WERI-Rb-1 (cell line): ENCODE measurements at places on chromosomes 5 and 9.

DNA sequence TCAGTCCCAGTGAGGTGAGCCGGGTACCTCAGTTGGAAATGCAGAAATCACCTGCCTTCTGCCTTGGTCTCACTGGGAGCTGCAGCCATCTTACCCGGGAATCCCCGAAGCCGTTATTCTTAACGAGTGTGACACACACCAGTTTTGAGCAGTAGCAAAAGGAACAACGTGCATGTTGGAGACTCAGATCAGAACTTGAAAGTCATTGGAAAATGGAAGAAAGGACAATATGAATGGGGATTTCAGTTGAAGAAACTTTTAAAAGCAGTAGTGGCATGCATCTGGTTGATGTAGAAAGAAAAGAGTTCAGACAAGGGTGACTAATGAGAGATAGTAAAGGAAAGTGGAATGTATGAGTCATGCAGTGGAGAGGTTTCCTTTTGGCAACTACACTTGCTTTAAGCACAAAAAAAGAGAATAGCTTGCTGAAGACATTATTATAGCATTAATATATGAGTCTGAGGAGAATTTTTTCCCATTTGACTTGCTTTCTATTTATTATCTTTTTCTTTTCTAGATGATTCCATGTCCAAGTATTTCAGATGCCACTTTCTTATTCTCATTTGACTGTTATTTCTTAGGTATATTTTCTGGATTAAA, 44.4 kb upstream of the ANKDD1B start:
- DNase-seq: no peak

GRCh38 chr5:127830157-127830556, 127.0 kb downstream of the CCDC192 start:
- no peak for DNase-seq

DNA sequence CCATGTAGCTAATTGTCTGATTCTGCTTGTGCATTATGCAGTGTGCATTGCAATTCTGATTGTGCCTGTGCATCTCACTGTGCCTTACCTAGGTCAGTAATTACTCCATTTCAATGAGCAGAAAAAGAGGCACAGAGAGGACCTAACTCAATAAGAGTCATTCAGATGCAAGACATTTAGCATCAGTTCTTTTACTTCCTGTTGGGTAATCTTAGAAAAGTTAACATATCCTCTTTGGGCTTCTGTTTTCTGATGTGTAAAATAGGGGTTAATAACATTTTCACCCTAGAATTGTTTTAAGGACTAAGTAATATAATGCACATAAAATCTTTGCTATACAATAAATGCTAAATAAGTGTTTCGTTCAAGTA, 7.0 kb upstream of the DCTN4 start:
- no peak for DNase-seq

DNA sequence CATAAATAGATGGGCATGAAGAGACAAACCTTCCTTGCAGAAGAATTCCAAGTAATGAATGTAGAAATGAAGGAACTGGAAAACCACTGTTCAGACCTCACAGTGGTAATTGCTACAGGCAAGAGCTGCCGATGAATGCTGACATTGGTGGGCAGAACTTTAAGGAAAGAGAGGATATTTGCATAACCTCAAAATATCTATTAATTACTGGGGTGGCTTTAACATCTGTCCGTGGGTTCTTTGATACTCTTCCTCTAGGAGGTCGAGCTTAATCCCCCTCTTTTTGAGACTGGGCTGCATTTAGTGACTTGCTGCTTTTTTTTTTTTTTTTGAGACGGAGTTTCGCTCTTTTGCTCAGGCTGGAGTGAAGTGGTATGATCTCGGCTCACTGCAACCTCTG, 34.7 kb downstream of the LAMC3 start:
- no peak for DNase-seq

DNA sequence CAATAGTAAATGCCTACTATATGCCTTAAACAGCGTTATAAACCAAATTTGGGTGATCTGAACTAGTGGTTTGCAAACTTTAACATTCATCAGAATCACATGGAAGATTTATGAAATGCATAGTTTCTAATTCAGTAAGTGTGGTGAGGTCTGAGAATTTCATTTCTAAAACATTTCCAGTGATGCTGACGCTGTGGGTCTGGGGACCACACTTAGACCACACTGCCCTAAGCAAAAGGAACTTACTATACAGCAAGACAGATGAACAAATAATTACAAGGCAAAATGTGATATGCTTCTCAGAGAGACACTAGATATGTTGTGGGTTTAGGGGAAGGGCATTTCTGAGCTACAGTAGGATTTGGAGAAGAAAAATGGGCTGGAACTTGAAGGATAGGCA, 72.6 kb downstream of the OXCT1 start:
- DNase-seq: no peak

- no peak for DNase-seq
These were observed at the start of gene PTGER4 for GRCh38 chr5:40679913-40680681. TSS of gene PTGER4 (plus strand) at chr5:40679915. CDS start at chr5:40680994, 1,079 bp downstream.

GRCh38 chr5:142901476-142902185, 131.5 kb downstream of the ARHGAP26 start:
- no peak for DNase-seq

DNA sequence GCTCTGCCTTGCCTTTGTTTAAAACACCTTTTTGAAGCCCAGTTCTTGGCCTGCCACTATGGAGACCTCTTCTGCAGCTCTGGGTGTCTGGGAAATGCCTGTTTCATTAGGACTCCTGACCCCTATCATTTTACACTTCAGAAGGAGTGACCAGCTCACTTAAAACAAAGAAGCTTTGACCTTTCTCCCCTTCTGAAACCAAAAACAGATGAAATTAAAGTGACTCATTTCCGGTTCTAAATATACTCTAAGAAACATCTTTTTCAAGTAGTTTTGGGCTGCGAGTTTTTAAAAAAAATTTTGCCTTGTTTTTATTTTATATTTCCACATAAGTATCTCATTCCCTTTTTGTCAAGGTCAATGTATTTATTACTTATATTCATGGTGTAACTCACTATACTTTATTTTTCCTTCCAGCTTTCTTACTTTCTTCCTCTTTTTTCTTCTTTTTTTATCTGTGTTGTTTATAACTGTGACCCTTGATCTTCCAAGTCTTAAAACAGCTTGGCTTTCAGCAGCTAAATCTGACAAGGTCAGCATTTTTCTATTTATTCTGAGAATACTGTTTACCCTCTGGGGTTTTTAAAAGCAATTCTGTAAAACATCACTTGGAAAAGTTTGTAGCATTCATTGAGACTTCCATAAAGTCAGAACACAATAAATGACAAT, 672.9 kb downstream of the NR2F1-AS1 start:
- no peak for DNase-seq

DNA sequence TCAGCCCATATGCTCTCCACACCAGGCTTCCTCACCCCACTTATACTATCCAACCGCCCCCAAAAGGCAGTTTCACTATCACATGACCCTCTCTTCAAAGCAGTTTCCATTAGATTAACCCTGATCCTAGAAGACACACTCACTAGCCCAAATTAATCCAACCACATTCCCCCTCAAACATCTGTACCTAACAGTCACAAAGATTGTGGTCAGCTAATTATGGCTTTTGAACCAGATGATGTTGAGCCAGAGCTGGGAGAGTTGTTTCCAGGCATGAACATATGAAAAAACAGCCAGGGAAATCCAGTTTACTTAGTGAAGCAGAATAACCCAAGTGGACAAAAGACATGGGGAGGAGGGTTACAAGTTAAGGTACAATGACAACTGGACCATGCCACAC, 131.2 kb downstream of the SPOCK1 start:
- no peak for DNase-seq

- no peak for DNase-seq
These were observed 44.7 kb upstream of the NDFIP1 start for GRCh38 chr5:142063878-142064331.

GRCh38 chr5:93096561-93096960, 484.5 kb downstream of the NR2F1-AS1 start:
- no peak for DNase-seq

DNA sequence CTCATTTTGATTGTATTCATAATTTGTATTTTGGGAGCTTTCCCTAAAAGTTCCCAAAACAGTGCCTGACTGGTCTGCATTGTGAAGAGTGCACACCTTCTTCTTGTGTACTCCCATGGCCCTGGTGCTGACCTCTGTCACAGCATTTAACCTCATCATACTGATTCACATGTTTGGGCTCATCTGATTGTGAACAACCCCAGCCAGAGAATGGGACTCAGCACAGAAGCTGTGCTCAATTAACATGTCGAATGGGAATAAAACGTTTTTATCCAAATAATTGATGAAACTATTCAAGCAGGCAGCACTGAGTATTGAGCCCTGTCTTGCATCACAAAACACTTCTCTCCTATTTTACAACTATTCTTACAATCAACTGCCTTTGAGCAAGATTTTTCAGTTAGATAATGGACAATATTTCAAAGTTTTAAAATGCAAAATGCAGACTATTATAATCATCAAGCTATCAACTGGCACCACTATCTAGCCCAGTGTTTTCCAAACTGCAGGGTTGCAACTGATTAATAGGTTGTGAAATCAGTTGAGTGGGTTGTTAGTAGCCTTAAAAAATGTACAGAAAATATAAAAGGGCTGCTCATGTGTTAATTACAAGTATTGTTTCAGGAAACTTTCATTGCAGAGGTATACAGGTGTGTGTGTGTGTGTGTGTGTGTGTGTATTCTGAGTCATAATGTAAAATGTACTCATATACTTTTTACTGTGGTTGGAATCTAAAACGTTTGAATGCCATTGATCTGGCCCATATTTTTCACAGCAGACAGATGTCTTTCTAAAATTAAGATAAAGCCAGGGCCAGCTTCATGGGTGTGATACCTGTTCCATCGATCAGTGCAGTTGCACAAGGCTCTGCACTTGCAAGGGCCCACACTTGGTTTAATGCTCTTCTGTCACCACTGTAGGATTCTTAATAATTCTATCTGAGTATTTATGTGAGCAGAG, 190.5 kb downstream of the PIK3R1 start:
- no peak for DNase-seq

- no peak for DNase-seq
These were observed 32.4 kb downstream of the STK32A start for GRCh38 chr5:147267082-147267832.

DNA sequence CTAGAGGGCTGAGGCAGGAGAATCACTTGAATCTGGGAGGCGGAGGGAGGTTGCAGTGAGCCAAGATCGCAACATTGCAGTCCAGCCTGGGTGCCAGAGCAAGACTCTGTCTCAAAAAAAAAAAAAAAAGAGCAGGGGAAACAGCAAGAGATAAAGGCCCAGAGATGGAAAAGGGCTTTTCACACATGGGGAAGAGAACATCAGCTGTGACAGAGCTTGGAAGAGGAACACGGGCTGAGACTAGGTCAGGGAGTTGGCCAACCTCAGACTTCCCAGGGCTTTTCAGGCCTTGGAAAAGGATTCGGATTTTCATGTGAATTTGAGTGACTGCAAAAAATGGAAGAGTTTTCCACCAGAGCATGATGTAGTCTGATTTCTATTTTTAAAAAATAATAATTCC, 232.0 kb upstream of the NFIL3 start:
- DNase-seq: no peak

DNA sequence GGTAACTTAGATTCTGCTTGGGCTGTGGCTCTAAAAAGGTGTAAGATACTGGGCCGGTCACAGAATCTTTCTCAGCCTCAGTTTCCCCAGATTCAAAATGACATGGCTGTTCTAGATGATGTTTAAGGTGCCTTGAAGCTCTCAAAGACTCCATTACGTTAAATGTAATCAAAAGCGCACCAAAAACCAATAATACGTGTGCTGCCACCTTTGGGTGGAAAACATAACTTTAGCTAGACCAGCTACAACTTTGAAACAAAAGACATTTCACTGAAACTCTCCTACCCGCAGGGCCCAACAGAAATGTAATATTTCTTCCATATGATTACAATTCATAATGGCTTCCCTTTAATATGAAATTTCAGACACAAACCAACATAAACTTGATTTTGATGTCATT, 35.0 kb upstream of the PCSK5 start:
- peak; percentile 26 for DNase-seq

DNA sequence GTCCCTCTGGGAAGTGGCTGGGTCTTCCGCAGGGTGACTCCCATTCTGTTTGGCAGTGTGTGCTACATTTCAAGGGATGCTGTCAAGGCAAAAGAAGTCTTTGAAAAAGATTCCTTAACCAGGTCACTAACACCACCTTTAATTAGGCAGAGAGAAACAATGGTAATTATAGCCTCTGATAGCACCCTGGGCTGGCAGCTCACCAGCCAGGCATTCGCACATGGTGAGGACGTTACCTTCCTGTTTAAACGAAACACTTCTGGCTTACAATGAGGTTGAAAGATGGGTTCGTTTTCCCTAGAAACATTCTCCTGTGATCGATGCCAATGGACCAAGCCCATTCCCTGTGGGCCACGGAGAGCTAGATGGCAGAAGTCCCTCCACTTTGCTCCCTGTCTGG, 230.1 kb upstream of the PANK3 start:
- DNase-seq: no peak

DNA sequence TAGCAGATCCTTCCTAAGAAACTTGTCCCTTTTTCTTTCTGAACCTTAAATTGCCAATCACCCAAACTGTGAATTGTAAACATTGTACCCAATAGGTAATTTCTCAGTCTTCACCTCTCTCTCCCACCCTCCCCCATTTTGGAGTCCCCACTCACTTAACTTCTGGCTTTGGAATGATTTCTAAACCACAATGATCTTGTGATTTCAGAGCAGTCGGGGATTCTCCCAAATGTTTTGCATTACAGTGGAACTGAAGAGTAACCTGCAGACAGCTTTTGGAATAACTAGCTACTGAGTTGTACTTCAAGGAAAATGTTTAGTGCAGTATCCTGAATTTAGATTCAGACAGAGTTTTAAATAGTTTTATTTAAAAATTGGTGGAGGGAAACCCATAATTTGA, 19.2 kb downstream of the SLC27A6 start:
- no peak for DNase-seq

DNA sequence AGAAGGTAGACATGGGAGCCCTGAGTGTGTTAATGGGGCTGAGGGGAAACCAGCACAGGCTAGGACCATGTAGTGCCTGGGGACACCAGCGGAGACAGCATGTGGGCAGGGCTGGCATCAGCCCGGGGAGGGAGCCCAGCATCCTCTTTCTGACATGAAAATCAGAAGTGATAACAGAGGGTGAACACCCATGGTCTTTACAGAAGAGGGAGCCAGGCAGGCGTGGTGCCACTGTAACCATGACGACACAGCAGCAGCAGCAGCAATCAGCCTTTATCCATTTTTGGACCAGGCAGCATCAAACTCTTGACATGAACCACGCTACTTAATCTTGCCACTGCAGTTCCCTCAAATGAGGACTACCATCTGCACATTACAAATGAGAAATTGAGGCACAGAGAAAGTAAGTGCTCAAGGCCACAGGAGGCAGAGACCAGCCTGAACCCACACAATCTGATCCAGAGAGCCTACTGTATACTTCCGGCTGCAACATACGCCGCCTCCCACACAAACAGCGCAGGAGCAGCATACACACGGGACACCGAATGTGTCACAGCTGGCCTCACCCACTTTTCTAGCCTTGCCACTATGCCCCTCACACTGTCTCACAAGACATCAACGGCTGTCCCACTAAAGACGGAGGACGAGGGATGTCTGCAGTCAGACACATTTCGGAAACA, 23.8 kb downstream of the CAMSAP1 start:
- DNase-seq: no peak

GRCh38 chr9:87667164-87667738, 58.7 kb upstream of the CTSL start:
- DNase-seq: peak; percentile 31

GRCh38 chr5:160699301-160699700, 152.7 kb downstream of the ATP10B start:
- DNase-seq: no peak
